Esophagus mucosa (tissue), 1 donor: ENCODE measurements at places on chromosomes 3 and 15. TPM values are rescaled to one million over a fixed set of nuclear protein-coding genes. Genes with fewer than 3 reads are reported as not detected.

Gene PCOLCE2
- 0.36 TPM for total RNA-seq

Gene DZIP3
- 3.5 TPM for total RNA-seq

Gene IGSF11
- 0.32 TPM for total RNA-seq

Gene SMCO1
- total RNA-seq: not detected

Gene IL12A
- total RNA-seq: 0.80 TPM

Gene C3orf85
- not detected for total RNA-seq

Gene PLA2G4E
- 18.1 TPM for total RNA-seq

Gene SLC28A2
- total RNA-seq: not detected

Gene ANKRD34C
- not detected for total RNA-seq

Gene CCDC39
- total RNA-seq: not detected

Gene ADAMTS9
- total RNA-seq: 4.3 TPM

Gene PLXNA1
- total RNA-seq: 15.9 TPM

Gene ILDR1
- 6.3 TPM for total RNA-seq

Gene CCNB2
- total RNA-seq: 27.0 TPM

Gene CSK
- total RNA-seq: 77.1 TPM

Gene ALS2CL
- total RNA-seq: 55.7 TPM

Gene CISH
- 4.8 TPM for total RNA-seq

Gene NEK11
- 3.4 TPM for total RNA-seq

Gene CCDC54
- total RNA-seq: not detected

Gene STRIT1
- not detected for total RNA-seq

GRCh38 chr15:34753236-34753894, 1.4 kb downstream of the GJD2 start:
- no peak for ATAC-seq

- peak; percentile 92 for ATAC-seq
These were observed 5.8 kb upstream of the IQSEC1 start for GRCh38 chr3:13079051-13079450.

DNA sequence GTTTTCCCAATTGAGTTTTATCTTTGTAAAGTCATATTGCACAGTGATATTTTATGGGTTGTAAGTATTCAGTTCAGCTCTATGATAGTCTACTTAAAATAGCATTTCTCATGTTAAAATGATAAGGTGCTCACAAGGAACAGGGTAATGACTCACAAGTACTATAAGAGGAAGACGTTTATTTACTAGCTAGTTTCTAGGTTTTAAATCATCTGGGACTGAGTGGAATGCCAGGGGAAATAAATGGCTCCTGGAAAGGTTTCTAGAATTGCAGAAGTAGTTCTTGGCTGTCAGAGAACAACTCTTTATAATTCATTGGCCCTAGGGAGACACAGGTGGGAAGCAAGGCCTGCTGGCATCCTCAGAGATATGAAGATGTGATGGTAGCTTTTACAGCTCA, 112.8 kb downstream of the CHDH start:
- ATAC-seq: no peak

DNA sequence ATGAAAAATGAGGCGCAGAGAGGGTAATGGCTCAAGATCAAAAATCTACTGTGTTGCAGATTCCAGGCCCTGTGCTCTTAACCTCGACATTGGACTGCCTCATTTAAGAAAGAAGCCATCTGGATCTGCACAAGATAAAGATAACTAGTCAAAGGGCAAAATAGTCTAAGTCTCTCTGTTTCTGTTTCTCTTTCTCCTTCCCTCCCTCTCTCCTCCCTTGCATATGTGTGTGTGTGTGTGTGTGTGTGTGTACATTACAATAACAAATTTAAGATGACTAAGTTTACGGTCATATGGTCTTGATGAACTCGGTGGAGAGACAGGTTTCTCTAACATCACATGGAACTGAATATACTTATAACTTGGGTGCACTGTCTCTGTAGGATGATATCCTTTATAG, 69.2 kb downstream of the MEIS2 start:
- ATAC-seq: peak; percentile 57

- no peak for ATAC-seq
These were observed 62.4 kb upstream of the TOPAZ1 start for GRCh38 chr3:44179246-44179645.

GRCh38 chr3:32460031-32460749, 42.5 kb downstream of the CMTM6 start:
- peak; percentile 65 for ATAC-seq

DNA sequence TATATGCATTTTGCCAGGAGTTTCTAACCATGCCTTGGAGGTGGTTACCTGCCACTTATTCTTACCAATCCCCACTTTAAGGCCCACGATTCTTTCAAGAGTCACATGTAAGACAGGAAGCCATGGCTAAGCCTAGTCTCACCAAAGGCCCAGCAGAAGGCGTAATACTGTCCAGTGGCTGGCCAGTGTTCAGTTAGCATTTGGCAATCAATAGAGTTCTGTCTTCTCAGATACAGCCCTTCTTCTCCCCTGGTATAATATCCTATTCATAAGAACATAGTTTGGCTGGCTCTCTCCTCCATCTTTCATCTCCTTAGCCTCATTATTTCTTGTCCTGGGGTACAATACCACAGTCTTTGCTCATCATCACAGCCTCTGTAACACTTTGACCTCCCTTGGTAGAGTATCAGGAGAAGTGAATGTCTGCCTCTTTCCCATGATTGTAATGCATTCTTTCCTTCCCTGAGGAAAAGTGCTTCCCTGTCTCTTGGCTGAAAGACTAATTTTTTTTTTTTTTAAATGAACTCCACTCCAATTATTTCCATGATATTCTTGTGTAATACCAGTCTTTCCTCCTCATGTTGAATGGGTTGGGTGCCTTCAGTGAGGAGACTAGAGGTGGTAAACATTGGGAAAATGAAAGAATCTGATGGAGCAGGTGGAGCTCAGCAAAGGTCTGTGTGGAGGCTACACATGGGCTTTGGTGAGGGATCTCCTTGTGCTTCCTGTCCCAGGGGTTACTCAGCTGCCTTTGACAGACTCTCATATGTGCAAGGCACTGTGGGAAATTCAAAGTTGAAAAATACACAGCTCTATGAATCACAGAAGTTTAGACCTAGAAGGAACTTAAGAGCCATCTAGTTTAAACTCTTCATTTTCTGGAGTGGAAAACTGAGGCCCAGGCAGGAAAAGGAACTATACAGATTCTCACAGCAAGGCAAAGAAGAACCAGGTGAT, 218.2 kb downstream of the P3H2 start:
- peak; percentile 19 for ATAC-seq

DNA sequence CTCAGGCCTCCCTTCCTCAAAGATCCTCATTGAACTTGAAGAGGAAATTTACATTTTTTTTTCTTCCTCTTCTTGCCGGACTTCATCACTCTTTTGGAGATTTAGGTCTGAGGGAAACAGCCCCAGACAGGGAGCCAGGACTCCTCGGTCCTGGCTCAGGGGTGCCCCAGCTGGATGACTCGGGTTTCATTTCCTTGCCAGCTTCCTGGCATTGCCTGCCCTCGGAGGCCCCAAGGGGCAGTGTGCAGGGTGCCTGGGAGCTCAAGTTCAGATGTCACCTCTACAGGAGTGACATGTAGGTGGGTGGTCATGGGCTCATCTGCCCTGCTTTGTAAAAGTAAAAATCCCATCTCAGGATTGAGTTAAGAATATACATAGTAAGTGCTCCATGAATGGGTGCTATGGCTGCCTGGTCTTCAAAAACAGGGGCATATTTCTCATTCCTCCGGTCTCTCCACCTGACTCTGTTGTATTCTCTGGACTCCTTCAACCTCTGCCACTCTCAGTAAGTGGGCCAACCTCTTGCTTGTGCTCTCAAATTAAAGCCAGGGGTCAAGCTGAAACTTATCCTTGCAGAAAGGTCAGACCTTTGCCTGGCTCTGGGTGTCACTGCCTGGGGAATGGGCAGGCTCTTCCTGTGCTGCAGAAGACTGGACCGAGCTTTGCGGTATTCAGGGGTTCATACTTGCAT, 51.8 kb downstream of the SMAD6 start:
- ATAC-seq: no peak

DNA sequence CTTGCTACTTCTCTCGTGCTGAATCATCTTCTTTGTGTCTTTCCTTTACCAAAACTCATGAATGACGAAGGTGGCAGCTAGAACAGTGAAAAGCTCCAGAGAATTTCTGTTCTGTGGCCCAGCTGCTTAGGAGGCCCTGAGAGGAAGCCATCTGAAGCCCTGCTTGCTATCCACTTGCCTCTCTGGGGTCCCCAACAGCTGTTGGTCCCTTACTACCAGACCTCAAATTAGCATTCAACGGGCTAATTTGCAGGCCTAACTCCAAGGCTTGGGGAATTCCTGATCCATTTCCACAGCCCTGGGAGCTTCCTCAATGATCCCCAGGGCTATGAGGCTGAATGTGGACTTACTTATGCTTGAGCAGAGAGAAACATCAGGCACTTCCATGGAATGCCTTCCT, 37.5 kb upstream of the FSTL1 start:
- ATAC-seq: no peak

DNA sequence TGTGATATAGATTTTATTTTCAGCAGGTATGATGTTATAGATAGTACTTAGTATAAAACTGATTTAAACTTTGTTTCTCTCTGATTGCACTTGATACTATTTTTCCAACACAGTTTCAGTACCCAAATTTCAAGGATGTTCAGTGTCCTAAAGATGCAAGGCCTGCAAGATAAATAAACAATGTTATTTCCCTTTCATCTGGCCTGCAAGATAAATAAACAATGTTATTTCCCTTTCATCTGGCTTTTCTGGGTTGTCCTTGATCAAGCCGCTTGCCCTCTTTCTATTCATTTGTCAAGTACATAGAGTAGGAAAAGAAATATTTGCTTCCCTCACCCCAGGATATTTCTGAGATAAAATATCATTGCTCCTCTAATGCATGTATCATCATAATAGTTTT, 571.0 kb downstream of the FGF12 start:
- ATAC-seq: no peak

- ATAC-seq: no peak
These were observed 27.9 kb downstream of the PLCL2 start for GRCh38 chr3:16912400-16913263.

GRCh38 chr15:80682201-80682600, 12.9 kb upstream of the ABHD17C start:
- no peak for ATAC-seq

DNA sequence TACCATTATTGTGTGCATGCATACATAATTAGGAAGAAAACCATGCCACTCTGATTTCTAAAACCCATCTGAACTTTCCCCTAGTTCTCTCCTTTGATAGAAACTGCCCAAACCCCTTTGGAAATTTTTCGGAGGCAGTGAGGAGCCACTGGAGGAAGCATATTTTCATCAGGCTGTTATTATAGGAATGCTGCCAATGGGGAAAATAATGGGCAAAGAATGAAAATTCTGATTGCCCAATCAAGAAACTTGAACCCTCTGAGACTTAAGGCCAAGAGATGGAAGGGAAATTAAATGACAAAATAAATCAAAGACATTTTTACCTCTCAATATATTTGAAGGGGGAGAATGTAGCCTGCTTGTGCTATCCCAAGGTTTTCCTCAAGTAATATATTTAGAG, 376.0 kb upstream of the PDZRN3 start:
- ATAC-seq: no peak

DNA sequence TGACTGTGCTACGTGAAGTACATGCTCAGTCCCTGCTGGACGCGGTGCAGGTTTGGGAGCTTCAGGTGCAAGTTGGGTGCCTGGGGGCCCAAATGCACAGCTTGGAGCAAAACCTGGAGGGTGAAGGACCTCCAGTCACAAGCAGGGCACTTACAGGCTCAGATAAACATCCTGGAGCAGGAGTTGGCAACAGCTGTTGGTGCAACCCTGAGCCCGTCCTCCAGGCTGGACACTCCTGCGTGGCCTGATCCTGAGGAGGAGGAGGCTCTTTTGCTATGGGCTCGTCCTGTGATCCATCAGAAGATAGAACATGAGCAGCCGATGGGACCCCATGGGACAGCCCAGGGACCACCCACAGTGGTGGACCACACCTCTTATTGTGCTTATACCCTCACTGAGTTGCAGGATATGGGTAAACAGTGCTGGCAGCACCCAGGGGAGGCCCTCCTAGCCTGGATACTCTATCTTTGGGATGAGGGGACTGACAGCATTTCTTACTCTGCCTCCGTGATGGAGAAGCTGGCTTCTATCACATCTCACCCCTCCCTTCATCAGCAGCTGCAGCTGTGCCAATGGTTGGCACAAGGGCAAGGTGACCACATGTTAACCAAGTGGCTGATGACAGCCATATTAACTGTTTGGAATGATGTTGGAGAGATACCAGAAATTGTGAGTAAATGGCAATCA, 301.6 kb downstream of the ZPLD1 start:
- no peak for ATAC-seq

- peak; percentile 55 for ATAC-seq
These were observed 23.9 kb upstream of the PLSCR2 start for GRCh38 chr3:146493221-146493620.

GRCh38 chr15:57160823-57161560, 215.3 kb upstream of the CGNL1 start:
- no peak for ATAC-seq

GRCh38 chr15:66221126-66221525, 32.4 kb downstream of the MEGF11 start:
- no peak for ATAC-seq

GRCh38 chr3:12347301-12347700, 58.4 kb downstream of the PPARG start:
- ATAC-seq: no peak

GRCh38 chr15:58267051-58267450, 128.9 kb downstream of the AQP9 start:
- ATAC-seq: no peak

- ATAC-seq: no peak
These were observed 138.5 kb upstream of the STRIT1 start for GRCh38 chr3:155431856-155432570.

GRCh38 chr3:3516996-3517395, 282.2 kb upstream of the LRRN1 start:
- ATAC-seq: no peak

DNA sequence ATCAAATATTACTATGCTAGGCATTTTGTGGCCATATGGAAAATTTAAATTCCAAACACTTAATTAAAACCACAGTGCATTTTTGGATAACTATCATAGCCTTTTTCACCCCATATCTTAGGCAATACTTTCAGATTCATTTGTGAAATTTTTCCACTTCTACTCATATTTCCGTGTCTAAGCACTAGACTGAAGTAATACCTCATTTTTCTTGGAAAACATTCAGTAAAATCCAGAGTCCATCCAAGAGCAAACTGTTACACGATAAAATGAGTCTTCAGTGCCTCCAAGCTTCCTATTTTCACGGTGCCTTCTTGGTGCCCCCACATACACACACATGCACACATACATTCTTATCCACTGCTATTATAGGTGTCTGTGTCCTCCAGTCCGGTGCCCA, 845.9 kb downstream of the TBL1XR1 start:
- no peak for ATAC-seq

DNA sequence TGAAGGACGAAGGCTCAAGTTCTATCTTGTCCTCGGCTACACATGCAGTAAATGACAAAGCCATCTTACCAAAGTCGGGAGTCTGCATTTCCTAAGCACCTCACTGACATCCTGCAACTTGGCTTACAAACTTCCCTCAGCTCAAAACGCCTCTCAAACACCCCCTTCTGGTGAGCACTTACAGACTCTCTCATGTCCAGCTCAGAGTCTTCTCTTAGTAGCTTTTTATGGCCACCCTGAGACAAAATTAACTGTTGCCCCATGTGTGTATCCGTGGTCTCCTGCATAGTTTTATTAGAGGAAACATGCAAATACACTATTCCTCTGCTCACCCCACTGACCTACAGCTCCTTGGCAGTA, 819.7 kb downstream of the FHIT start:
- ATAC-seq: no peak
